Stimulated activated naive B cell treated with anti-CD40 and anti-IgM and Interleukin-4, amounts not matched to agents 10 μg/mL and 1 μg/mL and 100 μg/mL, for 72 hours (primary cell): ENCODE measurements at places on chromosomes 5 and 9.

GRCh38 chr5:79849486-79850315 is 141.4 kb downstream of the MTX3 start:
- DNase-seq: no peak

DNA sequence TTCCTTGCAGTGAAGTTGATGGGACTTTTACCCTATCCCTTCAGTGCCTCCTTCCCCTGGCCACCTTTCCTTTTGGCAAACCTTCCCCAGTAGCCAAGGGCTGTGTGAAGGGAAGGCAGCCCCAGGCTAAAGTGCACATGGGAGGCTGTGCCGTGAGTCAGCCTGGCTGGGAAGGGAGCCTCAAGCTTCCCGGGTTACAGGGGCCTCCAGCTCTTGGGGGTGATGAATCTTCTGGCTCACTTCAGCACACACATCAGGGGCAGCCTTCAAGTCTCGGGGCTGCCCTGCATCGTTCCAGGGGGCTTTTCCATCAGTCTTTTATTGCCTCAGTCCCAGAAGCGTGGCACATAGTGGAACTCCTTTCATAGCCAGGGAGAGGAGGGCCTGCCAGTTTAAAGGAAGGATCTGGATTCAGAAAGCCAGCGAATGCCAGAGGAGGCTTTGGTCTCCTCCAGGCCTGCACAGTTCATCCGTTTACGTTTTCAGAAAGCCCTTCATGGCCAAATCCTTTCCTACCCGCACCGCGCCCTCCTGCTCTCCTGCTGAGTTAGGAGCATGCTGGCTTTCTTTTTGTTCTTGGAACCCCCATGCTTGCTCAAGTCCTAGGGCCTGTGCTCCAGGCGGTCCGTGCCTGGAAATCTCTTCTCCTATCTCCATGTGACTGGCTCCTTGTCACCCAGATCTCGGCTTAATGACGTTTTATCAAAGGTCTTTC is 134.8 kb upstream of the KLF4 start:
- no peak for DNase-seq

GRCh38 chr9:110919609-110920008 is 118.7 kb downstream of the LPAR1 start:
- no peak for DNase-seq

GRCh38 chr5:43232943-43233833 is 41.2 kb downstream of the NIM1K start:
- DNase-seq: no peak

GRCh38 chr5:44294516-44294915 is 94.7 kb downstream of the FGF10 start:
- DNase-seq: no peak

- no peak for DNase-seq
These were observed 16.2 kb upstream of the SLC6A3 start for GRCh38 chr5:1461396-1461795.

DNA sequence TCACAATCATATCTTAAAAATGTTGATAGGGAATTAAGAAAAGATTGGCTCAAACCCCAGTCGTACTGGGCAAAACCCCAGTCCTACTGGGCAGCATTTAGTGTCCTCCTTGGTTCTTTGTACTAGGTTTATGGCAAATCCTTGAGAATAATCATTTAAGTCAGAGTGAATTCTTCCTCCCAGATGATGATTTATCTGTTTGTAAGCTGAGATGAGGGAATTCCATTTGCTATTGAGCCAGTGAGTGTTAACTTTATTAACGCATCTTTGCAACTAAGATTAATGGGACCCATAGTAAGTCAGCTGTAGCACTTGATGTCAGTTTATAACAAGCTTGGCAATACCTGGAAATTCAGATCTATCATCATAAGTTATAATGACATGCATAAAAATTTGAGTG is 821.8 kb upstream of the DMAC1 start:
- DNase-seq: no peak

- no peak for DNase-seq
These were observed 6.6 kb upstream of the N4BP3 start for GRCh38 chr5:178106556-178107239.

DNA sequence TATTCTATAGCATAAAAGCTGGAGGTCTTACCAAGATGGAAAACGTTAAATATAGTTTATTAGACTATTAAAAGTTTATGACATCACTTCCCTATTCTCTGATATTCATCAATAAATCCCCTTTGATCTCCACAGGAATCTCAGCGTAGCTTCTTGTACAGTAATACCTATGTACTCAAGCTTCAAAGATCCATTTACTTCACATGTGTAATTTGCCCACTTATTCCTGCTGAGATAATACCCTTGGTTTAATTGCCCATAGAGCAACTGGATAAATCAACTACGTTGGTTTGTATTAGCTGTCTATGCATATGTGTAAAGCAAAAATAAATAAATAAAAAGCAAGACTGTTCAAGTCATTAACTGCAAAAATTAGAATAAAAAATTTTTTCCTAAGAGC is 219.7 kb downstream of the EFNA5 start:
- no peak for DNase-seq

DNA sequence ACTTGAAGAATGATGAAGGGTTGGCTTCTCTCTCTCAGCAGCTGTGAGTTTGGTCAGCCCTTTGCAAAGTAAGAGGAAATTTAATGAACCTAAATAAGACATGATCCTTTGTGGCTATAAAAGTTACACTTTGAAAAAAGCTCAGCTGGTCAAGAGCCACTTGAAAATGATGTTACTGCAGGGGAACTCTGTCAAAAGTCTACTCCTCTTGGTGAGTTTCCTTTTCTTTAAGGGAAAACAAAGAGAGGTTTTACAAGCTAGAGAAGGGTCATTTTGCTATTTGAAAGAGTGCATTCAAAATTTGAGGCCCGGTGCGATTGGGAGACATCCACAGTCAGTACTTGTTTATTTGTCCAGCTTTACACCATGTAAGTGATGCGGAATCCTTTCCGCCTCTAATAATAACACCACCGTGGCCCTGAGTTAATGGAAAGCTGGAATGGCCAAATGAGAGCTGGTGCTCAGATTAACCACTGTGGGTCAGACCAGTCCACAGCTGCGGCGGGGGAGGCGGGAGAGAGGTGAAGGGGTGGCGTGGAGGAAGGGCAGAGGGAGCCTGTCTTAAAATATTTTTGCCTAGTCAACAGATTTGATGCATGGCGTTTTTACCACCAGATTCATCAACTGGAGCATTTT is 404.0 kb downstream of the TLE4 start:
- no peak for DNase-seq

- DNase-seq: no peak
These were observed 43.9 kb upstream of the IL33 start for GRCh38 chr9:6171667-6172066.

- DNase-seq: no peak
These were observed 719.4 kb downstream of the SEMA5A start for GRCh38 chr5:8826508-8826907.

- DNase-seq: no peak
These were observed 1145.0 kb downstream of the MAT2B start for GRCh38 chr5:164650427-164650826.

GRCh38 chr5:114266374-114266773 is 95.5 kb upstream of the KCNN2 start:
- DNase-seq: no peak

GRCh38 chr9:116422119-116422979 is 264.8 kb upstream of the TRIM32 start:
- no peak for DNase-seq

GRCh38 chr5:160262151-160263074 is 33.1 kb downstream of the FABP6 start:
- DNase-seq: no peak
